IMR-90 (cell line): ENCODE measurements at places on chromosomes 3 and 15. TPM values are rescaled to one million over a fixed set of nuclear protein-coding genes. Genes with fewer than 3 reads are reported as not detected.

LINGO1 gene
- total RNA-seq, result not detected in 2 replicates

DNA sequence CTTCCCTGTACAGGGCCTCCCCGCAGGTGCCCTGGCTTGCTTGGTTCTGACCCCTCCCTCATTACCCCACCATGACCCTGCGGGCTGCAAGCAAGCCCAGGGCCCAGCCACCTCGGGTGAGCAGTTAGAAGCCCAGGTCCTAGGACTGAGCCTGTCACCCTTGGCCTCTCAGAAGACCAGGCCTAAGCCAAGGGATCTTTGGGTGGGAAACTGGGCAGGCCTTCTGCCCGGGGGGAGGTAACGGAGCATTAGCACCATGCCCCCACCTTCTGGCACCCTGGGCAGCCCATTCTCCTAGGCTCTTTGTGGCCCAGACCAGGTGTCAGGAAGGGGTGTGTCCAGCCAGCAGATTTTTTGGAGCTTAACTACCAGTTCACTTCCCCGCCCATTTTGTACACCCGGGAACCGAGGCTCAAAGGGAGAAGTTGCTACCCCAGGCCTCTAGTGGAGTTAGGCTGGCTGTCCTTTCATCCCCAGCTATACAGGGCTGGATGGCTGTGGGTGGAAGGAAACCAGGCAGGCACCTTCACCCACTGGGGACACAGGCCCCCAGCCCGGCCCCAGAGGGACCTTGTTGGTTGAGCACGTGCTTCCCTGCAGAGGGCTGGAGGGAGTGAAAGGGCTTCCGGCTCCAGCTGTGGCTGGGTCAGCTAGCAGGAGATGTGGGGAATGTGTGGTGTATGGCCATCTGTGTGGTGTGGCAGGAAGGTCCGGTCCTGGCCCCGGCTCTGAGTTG lies 1.4 kb downstream of the CSK start:
- H3K27ac ChIP-seq, result peak overlapping the region; percentile 57
- DNase-seq, result peak; percentile 36
- no peaks in the 10 kb centered on the region for H3K27me3 ChIP-seq

GRCh38 chr3:4038351-4038750 lies 239.1 kb downstream of the LRRN1 start:
- no peaks in the 10 kb centered on the region for H3K36me3 ChIP-seq
- H3K27me3 ChIP-seq, result no peaks in the 10 kb centered on the region
- no peak overlapping the region for H3K4me3 ChIP-seq
- H3K4me1 ChIP-seq, result no peaks in the 10 kb centered on the region

TRIM71 gene
- not detected in 2 replicates for total RNA-seq

NXPE3 gene
- total RNA-seq, result 23.1 and 23.8 TPM in 2 replicates

CSK gene
- total RNA-seq, result 10.8 and 13.6 TPM in 2 replicates

FANCD2OS gene
- total RNA-seq, result not detected in 2 replicates

- H3K27ac ChIP-seq, result no peak overlapping the region
- H3K36me3 ChIP-seq, result no peaks in the 10 kb centered on the region
- H3K4me3 ChIP-seq, result no peak overlapping the region
These were observed 129.5 kb downstream of the THRB start for GRCh38 chr3:24365168-24365567.

- H3K4me3 ChIP-seq, result no peak overlapping the region
- DNase-seq, result peak; percentile 88
- H3K4me1 ChIP-seq, result peaks cover 19% of the 10 kb centered on the region
- H3K27ac ChIP-seq, result peak overlapping the region; percentile 44; the same call in 1 of the 2 replicates
- peaks cover 4% of the 10 kb centered on the region; the same call in 1 of the 2 replicates for H3K36me3 ChIP-seq
- no peaks in the 10 kb centered on the region for H3K27me3 ChIP-seq
These were observed 182.2 kb downstream of the FNDC3B start for GRCh38 chr3:172221547-172221946.

HEMK1 gene
- total RNA-seq, result 12.5 and 17.2 TPM in 2 replicates

TRMT10C gene
- total RNA-seq, result 17.0 and 27.2 TPM in 2 replicates

DNA sequence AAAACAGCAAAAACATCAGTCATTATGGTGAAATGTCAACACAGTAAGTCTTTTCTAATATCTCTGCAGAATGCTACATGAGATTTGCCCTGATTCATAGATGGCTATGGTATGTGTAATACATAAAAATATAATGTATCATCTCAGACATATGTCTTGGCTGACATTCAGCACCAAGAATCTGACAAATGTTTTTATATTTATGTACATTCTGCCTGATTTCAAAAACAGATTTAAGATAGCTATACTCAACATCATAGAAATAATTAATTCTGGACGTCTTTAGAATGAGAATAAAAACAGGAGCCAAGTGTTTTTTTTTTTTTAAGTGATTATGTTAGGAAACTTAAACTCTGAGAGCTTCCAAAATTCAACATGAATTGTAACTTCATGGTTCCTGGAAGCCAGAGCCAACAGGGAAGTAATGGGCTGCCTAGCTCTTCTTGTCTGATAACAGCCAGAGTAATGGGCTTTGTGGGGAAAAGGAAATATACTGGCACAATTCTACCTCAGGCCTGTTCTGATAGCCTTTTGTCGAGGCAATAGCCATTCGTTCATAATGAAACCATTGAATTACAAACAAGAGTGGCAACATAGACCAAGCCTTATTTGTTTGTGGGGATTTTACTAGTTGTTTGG lies 184.4 kb downstream of the VGLL4 start:
- no peak overlapping the region for H3K4me3 ChIP-seq
- H3K27ac ChIP-seq, result no peak overlapping the region
- H3K36me3 ChIP-seq, result no peaks in the 10 kb centered on the region
- peak; percentile 70 for DNase-seq
- H3K4me1 ChIP-seq, result peaks cover 9% of the 10 kb centered on the region

NLGN1 gene
- 11.1 and 12.5 TPM in 2 replicates for total RNA-seq

HESX1 gene
- 0.36 TPM in 1 of 2 replicates, not detected in the other for total RNA-seq

GRCh38 chr3:177482048-177482691 lies 284.9 kb upstream of the TBL1XR1 start:
- DNase-seq, result no peak
- peaks cover 8% of the 10 kb centered on the region for H3K4me1 ChIP-seq
- H3K27ac ChIP-seq, result no peak overlapping the region
- H3K36me3 ChIP-seq, result no peaks in the 10 kb centered on the region

DNA sequence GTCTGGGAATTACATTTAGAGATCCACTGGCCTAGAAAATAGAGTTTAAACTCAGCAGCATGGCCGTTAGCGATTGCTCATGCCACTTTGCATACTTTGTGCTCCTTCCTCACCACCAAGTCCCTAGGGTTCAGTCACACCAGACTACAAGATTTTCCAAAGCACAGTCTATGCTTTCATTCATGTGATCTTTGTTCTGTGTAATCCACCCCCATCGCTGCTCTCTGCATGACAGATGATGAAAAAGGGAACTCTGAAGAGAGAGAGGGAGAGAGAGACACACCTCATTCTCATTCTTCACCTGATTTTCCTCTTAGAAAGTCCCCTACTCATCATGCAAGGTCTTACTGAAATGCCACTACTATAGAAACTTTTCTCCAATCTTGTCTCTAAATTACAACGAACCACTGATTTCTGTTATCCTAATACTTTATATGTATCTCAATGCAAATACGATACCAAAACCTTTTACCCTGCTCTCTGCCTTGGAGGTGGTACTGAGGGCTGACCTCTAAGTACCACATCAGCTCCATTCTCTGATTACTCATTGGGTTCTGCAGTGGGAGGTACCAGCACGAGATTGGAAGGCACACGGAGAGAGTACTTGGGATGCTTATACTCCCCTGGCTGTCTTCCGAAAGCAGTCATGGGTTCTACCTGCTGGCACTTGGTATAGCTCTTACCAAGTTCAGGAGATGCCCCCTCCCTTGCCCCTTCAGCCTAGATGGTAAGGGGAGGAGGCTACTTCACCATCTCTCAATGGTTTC lies 1.1 kb upstream of the PARP15 start:
- no peak overlapping the region for H3K4me3 ChIP-seq
- no peak overlapping the region for H3K27ac ChIP-seq
- no peaks in the 10 kb centered on the region for H3K27me3 ChIP-seq
- no peak for DNase-seq

CHRM5 gene
- total RNA-seq, result under 0.01 TPM in 2 replicates

GRCh38 chr3:71119171-71119570 lies 464.4 kb downstream of the FOXP1 start:
- H3K4me1 ChIP-seq, result peaks cover 9% of the 10 kb centered on the region
- no peak overlapping the region for H3K27ac ChIP-seq
- H3K27me3 ChIP-seq, result no peaks in the 10 kb centered on the region
- DNase-seq, result peak; percentile 44
- no peak overlapping the region for H3K4me3 ChIP-seq
- H3K36me3 ChIP-seq, result peaks cover 3% of the 10 kb centered on the region; the same call in 1 of the 2 replicates

DNA sequence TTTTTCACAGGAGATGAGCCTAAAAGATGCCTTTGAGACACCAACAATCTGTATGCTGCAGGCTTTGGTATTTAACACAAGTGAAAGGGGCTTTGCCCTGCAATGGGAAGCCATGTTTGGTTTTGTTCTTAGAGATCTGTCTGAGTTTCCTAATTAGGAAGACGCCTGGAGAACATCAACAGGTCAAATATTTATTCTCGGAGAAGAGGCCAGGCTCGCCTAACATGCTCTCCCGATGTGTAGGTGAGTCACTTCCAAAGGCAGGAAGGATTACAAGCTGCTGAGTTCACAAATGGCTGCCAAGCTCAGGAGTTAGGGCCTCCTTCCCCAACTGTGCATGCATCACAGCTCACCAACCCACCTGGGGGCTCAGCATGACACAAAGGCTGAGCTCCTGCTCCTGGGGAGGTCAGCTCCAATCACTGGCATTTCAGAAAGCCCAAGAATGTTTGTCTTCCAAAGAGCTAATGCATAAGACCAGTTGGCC lies 119.5 kb upstream of the PRICKLE2 start:
- H3K4me3 ChIP-seq, result no peak overlapping the region; the same call in 1 of the 2 replicates
- H3K27me3 ChIP-seq, result no peaks in the 10 kb centered on the region
- H3K27ac ChIP-seq, result peak overlapping the region; percentile 77
- H3K4me1 ChIP-seq, result peaks cover 34% of the 10 kb centered on the region

DNA sequence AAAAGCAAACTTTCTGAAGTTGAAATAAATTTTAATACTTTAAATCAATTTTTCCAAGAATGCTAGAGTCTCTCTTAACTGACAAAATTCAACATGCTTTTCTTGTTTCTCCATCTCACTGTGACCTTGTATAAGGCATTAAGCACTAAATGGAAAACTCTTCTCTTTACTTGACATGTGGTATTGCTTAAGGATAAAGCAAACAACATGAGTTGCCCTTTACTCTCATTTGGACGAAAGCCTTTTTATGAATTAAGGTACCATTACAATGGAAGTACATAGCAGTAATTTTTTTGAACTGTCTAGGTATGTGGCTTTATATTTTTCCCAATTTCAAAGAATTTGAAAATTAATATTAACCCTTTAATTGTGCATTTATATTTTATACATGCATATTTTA lies 1.4 kb downstream of the STRIT1 start:
- H3K4me3 ChIP-seq, result no peak overlapping the region
- H3K4me1 ChIP-seq, result no peaks in the 10 kb centered on the region
- no peaks in the 10 kb centered on the region for H3K27me3 ChIP-seq
- peak; percentile 40 for DNase-seq
- no peaks in the 10 kb centered on the region for H3K36me3 ChIP-seq
- no peak overlapping the region for H3K27ac ChIP-seq

DNA sequence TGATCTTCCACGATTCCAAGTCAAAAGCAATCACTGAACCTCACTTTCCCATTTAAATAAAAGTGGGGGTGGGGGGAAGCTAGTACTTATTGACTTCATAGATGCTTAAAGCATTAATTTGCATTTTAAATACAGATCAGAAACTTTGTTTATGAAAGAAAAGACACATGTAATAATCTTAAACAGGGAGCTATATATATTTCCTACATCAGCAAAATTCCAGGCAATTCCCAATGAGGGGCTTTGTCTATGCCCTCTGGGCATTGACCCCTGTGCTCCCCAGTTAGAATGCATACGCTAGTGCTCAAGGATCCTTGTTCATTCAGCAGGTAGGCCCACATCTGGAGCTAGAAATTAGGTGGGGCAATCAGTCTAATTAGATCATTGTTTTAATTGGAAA lies 20.0 kb downstream of the SERPINI2 start:
- no peak overlapping the region for H3K4me3 ChIP-seq
- no peaks in the 10 kb centered on the region for H3K36me3 ChIP-seq
- no peak for DNase-seq
- no peaks in the 10 kb centered on the region for H3K4me1 ChIP-seq
- H3K27ac ChIP-seq, result no peak overlapping the region

PLA1A gene
- not detected in 2 replicates for total RNA-seq

NEO1 gene
- 16.3 and 18.3 TPM in 2 replicates for total RNA-seq

- no peak for DNase-seq
- H3K4me1 ChIP-seq, result no peaks in the 10 kb centered on the region
- H3K36me3 ChIP-seq, result no peaks in the 10 kb centered on the region
- no peak overlapping the region for H3K27ac ChIP-seq
- H3K4me3 ChIP-seq, result no peak overlapping the region
- H3K27me3 ChIP-seq, result no peaks in the 10 kb centered on the region; the same call in 1 of the 2 replicates
These were observed 76.1 kb downstream of the FAM174B start for GRCh38 chr15:92579486-92579885.

DNA sequence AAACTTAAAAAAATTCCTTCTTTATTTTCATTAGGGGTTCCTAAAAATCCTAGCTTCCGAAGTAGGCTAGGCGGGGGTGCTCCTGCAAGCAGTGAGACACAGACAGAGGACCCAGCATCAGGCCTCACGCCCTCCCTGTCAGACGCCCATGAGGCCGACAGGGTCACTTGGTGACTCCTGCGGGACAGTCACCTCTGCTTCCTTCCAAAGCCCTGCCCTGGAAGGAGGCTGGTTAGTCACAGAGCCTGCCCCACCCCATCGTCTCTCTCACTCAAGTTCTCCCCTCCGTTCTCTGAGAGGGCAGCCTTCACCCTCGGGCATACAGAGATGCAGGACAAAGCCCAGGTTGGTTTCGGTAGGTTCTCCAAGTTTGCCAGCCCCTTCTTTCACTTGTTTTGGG lies 38.6 kb downstream of the EHD4 start:
- H3K27ac ChIP-seq, result no peak overlapping the region
- no peaks in the 10 kb centered on the region for H3K36me3 ChIP-seq
- H3K4me1 ChIP-seq, result peaks cover 22% of the 10 kb centered on the region
- H3K27me3 ChIP-seq, result no peaks in the 10 kb centered on the region

DNA sequence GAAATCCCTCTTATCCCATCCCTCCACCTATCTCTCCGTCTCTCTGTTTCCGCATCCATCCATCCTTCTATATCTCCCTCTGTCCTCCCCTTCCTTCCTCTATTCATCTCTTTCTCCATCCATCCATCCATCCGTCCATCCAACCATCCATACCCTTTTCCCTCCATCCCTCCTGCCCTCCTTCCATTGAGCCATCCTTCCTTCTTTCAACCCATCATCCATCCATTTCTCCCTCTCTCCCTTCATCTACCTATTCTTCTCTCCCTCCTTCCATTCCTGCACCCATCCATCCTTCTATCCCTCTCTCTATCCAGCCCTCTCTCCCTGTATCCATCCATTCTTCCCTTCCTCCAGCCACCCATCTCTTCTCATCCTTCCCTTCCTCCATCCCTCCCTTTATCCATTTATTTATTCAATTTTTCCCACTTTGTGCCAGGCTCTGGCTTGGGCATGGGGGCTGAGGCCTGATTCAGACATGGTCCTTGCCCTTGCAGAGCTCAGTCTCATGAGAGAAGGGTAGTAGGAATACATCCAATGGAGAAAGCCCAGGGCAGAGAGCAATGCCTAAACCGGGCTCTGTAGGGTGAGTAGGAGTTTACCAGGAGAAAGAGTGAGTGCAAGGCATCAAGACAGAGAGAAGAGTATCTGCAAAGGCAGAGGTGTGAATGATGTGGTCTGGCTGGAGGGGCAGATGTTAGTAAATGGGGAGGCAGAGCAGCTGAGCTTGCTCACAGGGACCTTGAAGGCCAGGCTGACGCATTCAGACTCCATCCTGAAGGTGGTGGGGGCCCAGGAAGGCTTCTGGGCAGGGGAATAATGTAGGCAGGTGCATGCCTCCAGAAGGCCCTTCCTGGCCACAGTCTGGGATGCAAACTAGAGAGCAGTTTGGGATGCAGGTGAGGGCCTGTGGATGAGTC lies 19.5 kb upstream of the FBLN2 start:
- no peak for DNase-seq
- no peaks in the 10 kb centered on the region for H3K36me3 ChIP-seq
- no peak overlapping the region for H3K4me3 ChIP-seq
- no peak overlapping the region for H3K27ac ChIP-seq
